ENCODE measurements at places on chromosomes 12 and 14. TPM values are rescaled to one million over a fixed set of nuclear protein-coding genes. Genes with fewer than 3 reads are reported as not detected.

Gene GLT1D1
- total RNA-seq, result not detected

Gene CPM
- 5.3 TPM for total RNA-seq

Gene HOXC6
- 3.1 TPM for total RNA-seq

Gene SPATS2
- 74.2 TPM for total RNA-seq

Gene TMEM229B
- 0.71 TPM for total RNA-seq

GRCh38 chr12:54358191-54358944 is 5.9 kb downstream of the GPR84 start:
- DNase-seq, result no peak

- no peak for DNase-seq
Observed at GRCh38 chr12:54228471-54228870, 39.7 kb upstream of the SMUG1 start.

- no peak for DNase-seq
Observed at GRCh38 chr12:6700646-6701051, at the start of gene PIANP. PIANP (minus strand) TSS chr12:6700815; CDS start chr12:6698061, 2,754 bp downstream.

DNA sequence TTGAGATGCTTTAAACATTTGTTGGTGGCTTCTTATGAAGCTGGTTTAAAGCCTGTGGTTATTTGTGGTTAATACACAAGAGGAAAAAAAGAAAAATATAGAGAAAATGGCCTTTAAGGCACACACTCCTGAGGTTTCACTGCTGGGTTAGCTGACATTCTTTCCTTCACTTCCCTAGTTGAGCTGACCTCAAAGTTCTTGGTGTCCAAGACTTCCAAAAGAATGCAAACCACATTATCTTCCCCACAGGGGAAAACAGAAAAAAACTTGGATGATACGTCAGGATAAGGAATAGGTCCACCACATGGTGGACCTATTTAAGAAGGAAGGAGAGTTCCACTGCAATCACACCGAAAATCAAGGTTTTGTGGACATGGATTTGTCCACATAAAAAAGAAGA is 94.3 kb downstream of the SLC25A21 start:
- DNase-seq, result no peak

- DNase-seq, result no peak
Observed at GRCh38 chr14:95959317-95959716, 79.8 kb upstream of the C14orf132 start.

DNA sequence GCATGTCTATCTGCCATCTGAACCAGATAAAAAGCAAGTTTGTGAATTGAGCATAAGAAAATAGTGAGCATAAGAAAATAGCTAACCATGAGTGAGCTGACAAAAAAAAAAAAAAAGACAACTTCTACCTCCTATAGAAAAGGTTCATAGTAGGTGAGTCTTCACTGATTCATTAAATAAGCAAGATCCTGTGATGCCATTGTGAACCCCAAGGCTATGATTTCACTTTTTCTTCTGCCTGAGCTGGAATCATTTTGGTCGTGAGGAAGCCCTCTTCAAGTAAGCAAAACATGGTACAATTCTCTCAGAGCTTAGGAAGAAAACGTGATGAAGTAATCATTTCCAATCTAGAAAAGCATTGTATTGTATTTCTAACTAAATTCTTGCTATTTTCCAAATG is 1.2 kb downstream of the PIK3C2G start:
- no peak for DNase-seq

GRCh38 chr12:115096588-115097397 is 412.8 kb upstream of the TBX3 start:
- no peak for DNase-seq

GRCh38 chr12:117090816-117091711 is 8.2 kb downstream of the TESC start:
- no peak for DNase-seq

- no peak for DNase-seq
Observed at GRCh38 chr14:94213021-94213420, 38.9 kb downstream of the PPP4R4 start.

GRCh38 chr14:27049701-27050100 is 451.9 kb upstream of the NOVA1 start:
- no peak for DNase-seq

DNA sequence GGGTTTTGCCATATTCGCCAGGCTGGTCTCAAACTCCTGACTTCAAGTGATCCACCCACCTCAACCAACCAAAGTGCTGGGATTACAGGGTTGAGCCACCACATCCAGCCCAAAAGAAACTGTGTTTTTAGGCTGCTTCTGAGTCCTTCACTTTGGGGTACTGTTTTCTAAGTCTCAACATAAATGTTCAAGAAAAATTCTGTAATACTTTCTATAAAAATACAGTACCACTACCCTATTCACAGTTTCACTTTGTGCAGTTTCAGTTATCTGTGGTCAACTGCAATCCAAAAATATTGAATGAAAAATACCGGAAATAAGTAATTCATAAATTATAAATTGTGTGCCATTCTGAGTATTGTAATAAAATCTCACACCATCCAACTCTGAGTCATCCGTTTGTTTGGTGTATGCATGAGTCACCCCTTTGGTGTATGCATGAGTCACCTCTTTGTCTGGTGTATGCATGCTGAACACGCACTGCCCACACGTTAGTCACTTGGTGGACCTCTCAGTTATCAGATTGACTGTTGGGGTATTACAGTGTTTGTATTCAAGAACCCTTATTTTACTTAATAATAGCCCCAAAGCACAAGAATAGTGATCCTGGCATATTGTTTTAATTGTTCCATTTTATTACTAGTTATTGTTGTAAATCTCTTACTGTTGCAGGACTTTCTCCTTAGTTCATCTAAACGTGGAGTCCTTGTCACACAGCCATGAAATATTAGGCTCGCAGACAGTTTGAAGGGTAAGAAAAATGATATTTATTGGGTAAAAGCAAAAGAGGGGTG is 190.2 kb downstream of the FSCB start:
- DNase-seq, result peak; percentile 86

GRCh38 chr12:127400221-127400620 is 866.7 kb upstream of the TMEM132C start:
- no peak for DNase-seq

GRCh38 chr12:128267651-128268378 is 845 bp downstream of the TMEM132C start:
- no peak for DNase-seq

GRCh38 chr14:73462815-73463214 is 4.5 kb upstream of the NUMB start:
- DNase-seq, result no peak

All from HCT116 (cell line).